Activated T-helper 9 cell treated with anti-CD3 and anti-CD28 coated beads, Interleukin-2, amount 50 U/mL, for 16 hours (primary cell): ENCODE measurements at places on chromosomes 7 and 10.

GRCh38 chr10:110535958-110536891 lies 31.3 kb upstream of the SMC3 start:
- DNase-seq: peak; percentile 65

DNA sequence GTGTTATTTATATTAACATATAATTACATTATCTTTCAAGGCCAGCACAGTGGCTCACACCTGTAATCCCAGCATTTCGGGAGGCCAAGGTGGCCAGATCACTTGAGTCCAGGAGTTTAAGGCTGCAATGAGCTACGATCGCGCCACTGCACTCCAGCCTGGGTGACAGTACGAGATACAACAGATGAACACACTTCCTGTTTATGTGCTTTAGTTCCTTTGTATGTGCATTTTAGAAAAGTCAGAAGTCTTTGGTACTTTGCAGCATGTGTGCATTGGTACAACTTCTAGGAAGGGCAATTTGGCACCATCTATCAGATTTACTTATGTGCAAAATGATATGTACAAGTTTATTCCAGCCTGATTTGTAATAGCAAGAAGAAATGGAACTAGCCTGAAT lies 13.3 kb downstream of the SLC35G1 start:
- DNase-seq: no peak

DNA sequence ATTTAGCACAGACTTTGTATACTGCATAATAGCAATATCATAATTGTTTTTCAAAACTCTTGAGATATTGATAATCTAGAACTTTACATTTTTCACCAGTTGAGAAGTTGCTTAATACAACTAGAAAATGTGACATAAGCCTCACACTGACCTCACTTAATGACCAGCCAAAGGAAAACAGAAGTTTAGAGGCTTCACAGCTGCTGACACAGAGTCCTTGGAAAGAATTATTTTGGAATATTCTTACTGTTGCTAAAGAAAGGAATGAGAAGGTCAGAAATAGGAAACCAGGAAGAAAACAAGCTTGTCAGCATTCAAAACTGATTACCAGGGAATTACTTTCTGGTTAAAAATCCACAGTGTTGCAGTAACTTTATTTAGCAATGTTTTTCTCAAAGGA lies 35.5 kb upstream of the WASL start:
- DNase-seq: no peak

- DNase-seq: no peak
These were observed 21.1 kb upstream of the LANCL2 start for GRCh38 chr7:55343860-55344606.

DNA sequence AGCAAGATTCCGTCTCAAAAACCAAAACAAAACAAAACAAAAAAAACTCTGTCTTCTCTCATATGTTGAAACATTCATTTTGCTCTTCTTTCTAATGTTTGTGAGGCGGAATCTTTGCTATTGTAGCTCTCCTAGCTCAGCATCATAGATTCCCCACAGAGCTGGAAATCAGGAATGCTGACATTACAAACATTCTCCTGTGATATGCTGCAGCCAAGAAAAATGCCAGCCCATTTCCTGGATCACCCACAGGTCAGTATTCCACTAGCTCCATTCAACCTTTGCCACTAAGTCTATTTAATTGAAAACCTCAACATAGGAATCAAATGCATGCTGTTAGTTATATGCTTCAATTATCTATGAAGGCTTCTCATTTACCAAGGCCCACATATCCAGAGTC lies 186.3 kb downstream of the IPMK start:
- no peak for DNase-seq

DNA sequence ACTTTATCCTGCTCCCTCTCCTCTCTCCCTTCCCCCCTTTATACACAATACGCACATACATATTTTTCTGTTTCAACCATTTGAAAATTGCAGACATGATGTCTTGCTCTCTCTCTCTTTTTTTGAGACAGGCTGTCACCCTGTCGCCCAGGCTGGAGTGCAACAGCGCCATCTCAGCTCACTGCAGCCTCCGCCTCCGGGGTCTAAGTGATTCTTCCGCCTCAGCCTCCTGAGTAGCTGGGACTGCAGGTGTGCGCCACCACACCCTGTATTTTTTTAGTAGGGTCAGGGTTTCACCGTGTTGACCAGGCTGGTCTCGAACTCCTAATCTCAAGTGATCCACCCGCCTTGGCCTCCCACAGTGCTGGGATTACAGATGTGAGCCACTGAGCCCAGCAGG lies 38.5 kb downstream of the KLHDC10 start:
- no peak for DNase-seq

GRCh38 chr7:139132887-139133286 lies 23.4 kb upstream of the ZC3HAV1 start:
- no peak for DNase-seq

GRCh38 chr7:122884186-122884585 lies 2.1 kb downstream of the CADPS2 start:
- no peak for DNase-seq

DNA sequence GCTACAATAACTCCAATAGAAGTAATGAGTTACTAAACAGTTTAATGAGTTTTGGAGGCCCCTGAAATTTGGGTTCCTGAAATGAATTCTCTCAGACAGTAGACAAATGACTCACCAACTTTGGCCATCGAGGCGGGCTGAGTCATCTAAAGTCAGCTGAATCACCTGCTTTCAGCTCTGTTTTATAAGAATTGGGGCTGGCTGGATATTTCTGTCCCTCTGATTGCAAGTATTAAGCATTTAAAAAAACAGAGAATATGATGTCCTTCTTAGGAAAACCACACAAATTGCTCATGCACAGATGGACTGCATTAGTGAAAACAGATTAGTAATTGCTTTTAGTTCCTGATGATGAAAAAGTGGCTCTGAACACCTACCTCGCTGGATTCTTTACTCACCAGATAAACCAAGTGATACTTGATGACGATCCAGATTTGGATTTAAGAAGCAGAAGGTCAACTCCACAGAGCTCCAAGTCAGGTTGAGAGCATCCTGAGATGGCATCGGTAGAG lies 59.1 kb downstream of the ZNF365 start:
- DNase-seq: peak; percentile 50

- no peak for DNase-seq
These were observed 217.0 kb upstream of the CTBP2 start for GRCh38 chr10:125377368-125377767.

DNA sequence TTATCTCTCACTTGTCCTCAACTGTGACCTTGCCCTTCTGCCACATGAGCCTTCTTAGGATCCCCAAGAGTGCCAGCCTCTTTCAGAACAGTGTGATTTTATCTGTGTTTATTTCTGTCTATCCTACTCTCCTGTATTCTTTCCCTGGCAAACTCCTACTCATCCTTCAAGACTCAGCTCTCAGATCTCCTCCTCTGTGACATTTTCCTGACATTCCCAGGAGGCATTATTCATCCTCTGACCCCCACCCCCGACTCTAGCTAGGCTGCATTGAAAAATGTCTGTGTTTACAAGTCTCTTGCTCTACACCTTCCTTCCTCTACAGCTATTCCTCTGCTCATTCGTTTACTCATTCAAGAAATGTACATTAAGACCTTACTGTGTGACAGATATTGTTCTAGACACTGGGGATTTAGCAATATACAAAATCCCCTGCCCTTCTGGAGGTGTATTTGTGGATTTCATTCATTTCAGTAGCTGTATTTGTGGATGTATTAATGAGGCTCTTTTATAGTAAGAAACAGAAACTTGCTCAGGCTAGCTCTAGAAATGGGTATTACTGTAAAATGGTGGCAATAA lies 61.4 kb upstream of the COMTD1 start:
- no peak for DNase-seq
